ENCODE measurements at places on chromosomes 2 and 18. TPM values are rescaled to one million over a fixed set of nuclear protein-coding genes. Genes with fewer than 3 reads are reported as not detected.

The LDLRAD4 gene
- 28.2 TPM for total RNA-seq

The RFX8 gene
- total RNA-seq, result 1.2 TPM

The GAREM2 gene
- 2.5 TPM for total RNA-seq

The B3GNT2 gene
- total RNA-seq, result 25.4 TPM

The RGPD3 gene
- total RNA-seq, result 0.30 TPM

The CD8B gene
- total RNA-seq, result 0.59 TPM

The MALL gene
- 7.1 TPM for total RNA-seq

The RESP18 gene
- total RNA-seq, result not detected

The VSNL1 gene
- total RNA-seq, result 21.9 TPM

The UGT1A9 gene
- total RNA-seq, result not detected

The PTGR3 gene
- total RNA-seq, result 11.8 TPM

The SERPINB7 gene
- 14.6 TPM for total RNA-seq

The SERPINB4 gene
- 29.1 TPM for total RNA-seq

The METAP1D gene
- total RNA-seq, result 12.7 TPM

The RNF152 gene
- total RNA-seq, result 60.2 TPM

The AGXT gene
- 0.10 TPM for total RNA-seq

The ZNF396 gene
- 1.6 TPM for total RNA-seq

The ZFAND2B gene
- total RNA-seq, result 14.1 TPM

The NMUR1 gene
- 0.69 TPM for total RNA-seq

The CD302 gene
- total RNA-seq, result 27.5 TPM

The MFF gene
- 55.6 TPM for total RNA-seq

The POLR1B gene
- total RNA-seq, result 19.0 TPM

The TUBA3E gene
- total RNA-seq, result not detected

The MSTN gene
- 6.2 TPM for total RNA-seq

The CCDC74A gene
- total RNA-seq, result 7.0 TPM

The TCF4 gene
- total RNA-seq, result 356 TPM

The FSHR gene
- not detected for total RNA-seq

The DHX57 gene
- 20.3 TPM for total RNA-seq

The REG3A gene
- not detected for total RNA-seq

The KCNJ13 gene
- total RNA-seq, result 0.79 TPM

The ASB18 gene
- total RNA-seq, result 0.79 TPM

The IL37 gene
- 2.0 TPM for total RNA-seq

The CASP10 gene
- total RNA-seq, result 11.7 TPM

The LCLAT1 gene
- 14.5 TPM for total RNA-seq

The UPP2 gene
- total RNA-seq, result not detected

The GPR45 gene
- total RNA-seq, result not detected

The PKDCC gene
- total RNA-seq, result 48.9 TPM

The CCL20 gene
- 33.2 TPM for total RNA-seq

The REG1A gene
- total RNA-seq, result not detected

The MC5R gene
- total RNA-seq, result not detected

The ALLC gene
- total RNA-seq, result not detected

The DAPL1 gene
- 41.6 TPM for total RNA-seq

The TGFA gene
- 21.8 TPM for total RNA-seq

The TDRD15 gene
- 0.10 TPM for total RNA-seq

The COL4A3 gene
- 0.20 TPM for total RNA-seq

The CPS1 gene
- 4.7 TPM for total RNA-seq

The ADCY3 gene
- 25.3 TPM for total RNA-seq

The MARCO gene
- 1.7 TPM for total RNA-seq

Data from skin of body (tissue), 3 donors.